ENCODE measurements at places on chromosomes 5 and 9.

DNA sequence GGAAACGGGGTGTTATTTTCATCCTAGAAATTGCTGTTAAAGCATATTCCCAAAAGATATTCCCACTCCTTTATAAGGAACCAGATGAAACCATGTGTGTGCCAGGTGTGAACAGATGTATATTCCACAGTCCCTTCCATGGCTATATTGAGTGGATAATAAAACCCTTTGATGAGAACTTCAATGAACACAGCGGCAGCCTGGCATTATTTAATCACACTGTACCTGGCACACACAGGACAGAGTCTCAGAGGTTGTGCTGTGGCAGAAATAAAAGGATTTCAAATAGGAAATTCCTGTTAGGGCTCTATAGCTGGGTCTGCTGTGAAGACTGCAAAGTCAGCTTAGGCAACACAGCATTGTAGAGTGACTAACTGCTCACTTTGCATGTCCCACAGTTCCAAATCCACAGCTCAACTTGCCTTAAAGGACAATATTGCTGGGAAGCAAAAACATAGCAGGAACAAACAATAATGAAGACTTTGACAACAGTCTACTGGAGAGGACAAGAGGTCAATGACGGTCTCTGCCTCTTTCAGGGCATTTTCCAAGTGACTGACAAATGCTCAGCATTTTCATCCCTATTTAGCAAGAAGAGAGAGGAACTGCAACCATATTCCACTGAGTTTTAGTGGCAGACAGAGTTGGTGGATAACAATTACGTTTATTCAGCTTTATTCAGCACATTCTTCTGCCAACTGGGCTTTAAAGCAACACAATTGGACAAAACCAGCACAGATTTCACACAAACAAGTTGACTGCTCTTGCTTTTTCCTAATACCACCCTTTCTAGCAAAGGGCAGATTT is 255.7 kb upstream of the RGMB start:
- no peak for DNase-seq

- DNase-seq, result no peak
These were observed 3.6 kb upstream of the SPATA31D1 start for GRCh38 chr9:81984928-81985327.

- DNase-seq, result no peak
These were observed 1495.6 kb upstream of the CDH6 start for GRCh38 chr5:29697785-29698414.

DNA sequence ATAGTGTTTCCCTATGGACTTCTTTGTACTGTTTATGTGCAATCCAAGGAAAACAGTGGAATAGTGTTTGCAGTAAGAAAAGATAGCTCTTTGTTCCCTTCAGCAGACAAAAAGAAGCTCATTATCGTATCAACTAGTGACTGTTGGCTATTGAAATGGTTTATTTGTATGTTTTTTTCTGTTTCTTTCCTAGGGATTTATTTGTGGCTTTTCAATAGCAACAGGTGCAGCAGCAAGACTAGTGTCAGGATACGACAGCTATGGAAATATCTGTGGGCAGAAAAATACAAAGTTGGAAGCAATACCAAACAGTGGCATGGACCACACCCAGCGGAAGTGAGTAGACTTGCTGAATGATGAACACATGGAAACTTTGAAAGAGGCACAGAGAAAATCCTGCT is 65.1 kb downstream of the SLC44A1 start:
- peak; percentile 69 for DNase-seq

GRCh38 chr5:91144491-91145332 is 238.4 kb downstream of the ARRDC3 start:
- DNase-seq, result peak; percentile 41

DNA sequence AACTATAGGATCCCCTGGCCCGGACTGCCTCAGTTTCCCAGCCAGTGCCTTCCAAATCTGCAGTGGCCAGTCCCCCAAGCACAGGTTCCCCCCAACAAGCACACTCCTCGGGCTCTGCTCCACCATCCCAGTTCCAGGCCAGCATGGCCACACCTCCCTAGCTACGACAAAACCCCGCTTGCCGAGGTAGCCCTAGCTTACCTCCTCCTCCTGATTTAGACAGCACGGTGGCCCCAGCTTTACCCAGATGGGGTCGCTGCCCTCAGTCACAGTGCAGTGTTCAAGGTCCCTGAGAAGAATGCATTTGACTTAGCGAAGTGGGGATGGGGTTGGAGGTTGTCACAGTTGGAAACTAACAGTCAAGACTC is 40.8 kb upstream of the GARNL3 start:
- DNase-seq, result no peak

DNA sequence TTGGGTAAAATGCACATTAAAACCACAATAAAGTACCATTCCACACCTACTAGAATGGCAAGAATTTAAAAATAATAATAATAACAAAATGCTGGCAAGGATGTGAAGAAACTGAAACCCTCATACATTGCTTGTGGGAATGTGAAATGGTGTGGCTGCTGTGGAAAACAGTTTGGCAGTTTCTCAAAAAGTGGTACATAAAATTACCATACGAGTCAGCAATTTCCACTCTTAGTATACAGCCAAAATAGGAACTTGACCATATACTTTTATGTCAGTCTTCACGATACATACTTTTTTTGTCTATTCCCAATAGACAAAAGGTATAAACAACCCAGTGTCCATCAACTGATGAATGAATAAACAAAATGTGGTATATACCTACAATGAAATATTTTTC is 15.6 kb downstream of the FKBP15 start:
- no peak for DNase-seq

- no peak for DNase-seq
These were observed 21.5 kb upstream of the JADE2 start for GRCh38 chr5:134503937-134504437.

- DNase-seq, result no peak
These were observed 22.6 kb downstream of the HMGXB3 start for GRCh38 chr5:150023136-150023535.

DNA sequence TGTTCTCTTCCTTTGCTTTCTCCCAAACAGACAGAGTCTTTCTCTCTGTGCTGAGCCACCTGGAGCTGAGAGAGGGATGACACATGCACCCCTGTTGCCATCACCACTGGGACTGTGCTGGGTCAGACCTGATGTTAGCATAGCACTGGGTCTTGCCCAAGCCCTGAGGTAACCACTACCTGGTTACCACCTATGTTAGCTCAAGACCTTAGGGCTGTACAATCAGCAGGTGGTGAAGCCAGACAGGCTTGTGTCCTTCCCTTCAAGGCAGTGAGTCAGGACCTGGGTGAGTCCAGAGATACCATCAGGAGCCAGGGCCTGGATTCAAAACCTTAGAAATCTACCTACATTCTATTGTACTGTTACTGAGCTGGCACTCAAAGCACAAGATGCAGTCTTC is 32.1 kb downstream of the FST start:
- no peak for DNase-seq

- DNase-seq, result no peak
These were observed 264.7 kb downstream of the TRIM32 start for GRCh38 chr9:116951588-116952435.

DNA sequence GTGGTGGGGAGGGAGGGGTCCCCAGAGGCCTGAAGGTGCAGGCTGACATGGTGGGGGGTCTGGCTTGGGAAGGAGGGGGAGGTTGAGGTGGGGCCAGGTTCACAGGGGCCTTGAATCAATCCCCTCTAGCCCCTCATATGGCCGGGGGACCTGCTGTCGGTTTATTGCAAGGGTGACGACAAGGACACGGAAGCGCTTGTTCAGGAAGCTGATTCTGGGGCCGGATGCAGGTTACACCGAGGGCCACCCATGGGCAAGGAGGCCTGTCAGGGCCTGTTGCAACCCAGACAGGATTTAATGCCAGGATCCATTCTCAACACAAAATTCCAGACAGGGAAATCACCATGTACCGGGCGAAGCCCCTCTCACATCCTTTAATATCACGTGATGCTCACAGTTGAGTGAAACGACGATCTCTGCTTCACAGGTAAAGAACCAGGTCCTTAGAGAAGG is 41.6 kb upstream of the SYNPO start:
- DNase-seq, result no peak
